ENCODE measurements at places on chromosomes 12 and 14.
A peak's percentile ranks its signal among the peaks of the same experiment; 100 is the strongest.

DNA sequence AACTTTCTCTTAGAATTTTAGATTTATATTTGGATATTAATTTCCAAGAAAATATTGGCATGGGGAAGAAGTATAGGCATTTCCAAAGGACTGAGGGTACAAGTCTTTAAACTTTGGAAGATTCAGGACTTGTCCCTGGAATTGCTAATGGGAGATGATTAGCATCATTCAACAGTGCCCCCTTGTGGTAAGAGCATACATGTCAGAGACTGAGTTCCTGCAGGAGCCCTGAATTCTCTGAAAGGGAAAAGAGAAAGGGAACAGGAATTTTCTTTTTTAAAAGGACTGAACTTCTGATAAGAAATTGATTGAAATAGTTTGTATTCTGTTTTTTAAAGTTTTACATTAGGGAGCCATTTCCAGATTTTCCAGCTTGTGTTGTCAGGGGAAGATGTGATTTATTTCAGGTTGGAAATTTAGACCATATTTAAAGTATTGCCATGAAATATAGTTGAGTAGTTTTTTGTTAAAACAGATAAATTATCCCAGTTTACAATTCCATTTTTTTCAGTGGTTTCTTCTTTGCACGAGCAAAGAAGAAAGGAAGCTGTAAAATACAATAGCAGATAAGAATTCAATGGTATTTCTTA is 44.0 kb upstream of the REP15 start:
- DNase-seq: peak; percentile 18

- DNase-seq: no peak
Observed at GRCh38 chr12:68236421-68237059, 10.9 kb upstream of the IL26 start.

DNA sequence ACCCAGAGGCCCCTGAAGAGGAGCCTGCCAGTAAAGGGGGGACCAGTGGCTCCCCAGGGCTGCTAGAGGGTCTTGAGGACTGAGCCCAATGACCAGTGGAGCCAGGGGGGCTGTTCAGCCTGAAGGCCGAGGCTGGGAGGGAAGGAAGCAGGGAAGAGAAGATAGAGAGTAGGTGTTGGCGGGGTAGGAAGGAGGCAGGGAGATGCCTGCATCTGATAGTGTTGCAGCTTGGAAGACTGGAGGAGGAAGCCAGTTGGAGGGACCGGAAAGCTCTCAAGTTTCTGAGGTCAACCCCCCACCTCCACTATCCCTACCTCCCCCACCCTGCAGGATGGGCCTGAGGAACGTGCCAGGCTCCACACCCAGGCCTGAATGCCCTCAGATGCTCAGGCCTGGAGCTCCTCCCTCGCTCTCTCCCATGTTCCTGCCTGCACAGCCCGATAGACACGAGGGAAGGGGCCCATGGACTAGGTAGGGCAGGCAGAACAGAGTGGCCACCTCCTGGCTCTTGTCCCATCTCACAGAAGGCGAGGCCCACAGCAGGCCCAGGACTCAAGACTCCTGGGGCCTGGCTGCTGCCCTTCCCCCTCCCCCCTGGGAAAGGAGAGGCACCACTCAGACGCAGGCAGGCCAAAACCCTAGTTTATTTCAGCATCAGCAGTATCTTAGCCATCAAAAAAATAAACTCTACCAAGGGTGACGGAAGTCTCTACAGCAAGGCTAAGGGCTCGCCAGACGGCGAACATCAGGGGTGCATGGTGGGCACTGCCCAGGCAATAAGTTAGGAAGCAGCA is 3.4 kb downstream of the CKB start:
- no peak for DNase-seq

DNA sequence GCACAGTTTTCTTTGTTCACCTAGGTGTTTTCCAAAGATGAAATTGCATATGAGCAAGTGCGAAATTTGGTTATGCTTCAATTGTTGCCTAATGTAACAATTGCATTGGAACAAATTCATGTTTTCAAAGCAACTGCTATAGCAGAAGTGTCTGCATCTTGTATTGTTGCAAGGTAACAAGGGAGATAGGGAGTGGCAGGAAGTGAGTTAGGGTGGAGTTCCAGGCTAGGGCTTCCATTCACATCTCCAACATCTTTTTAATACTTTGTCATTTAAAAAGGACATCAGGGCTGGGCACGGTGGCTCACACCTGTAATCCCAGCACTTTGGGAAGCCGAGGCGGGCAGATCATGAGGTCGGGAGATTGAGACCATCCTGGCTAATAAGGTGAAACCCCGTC is 312.3 kb upstream of the E2F7 start:
- DNase-seq: no peak

- no peak for DNase-seq
Observed at GRCh38 chr12:115636546-115636945, 640.9 kb downstream of the MED13L start.

DNA sequence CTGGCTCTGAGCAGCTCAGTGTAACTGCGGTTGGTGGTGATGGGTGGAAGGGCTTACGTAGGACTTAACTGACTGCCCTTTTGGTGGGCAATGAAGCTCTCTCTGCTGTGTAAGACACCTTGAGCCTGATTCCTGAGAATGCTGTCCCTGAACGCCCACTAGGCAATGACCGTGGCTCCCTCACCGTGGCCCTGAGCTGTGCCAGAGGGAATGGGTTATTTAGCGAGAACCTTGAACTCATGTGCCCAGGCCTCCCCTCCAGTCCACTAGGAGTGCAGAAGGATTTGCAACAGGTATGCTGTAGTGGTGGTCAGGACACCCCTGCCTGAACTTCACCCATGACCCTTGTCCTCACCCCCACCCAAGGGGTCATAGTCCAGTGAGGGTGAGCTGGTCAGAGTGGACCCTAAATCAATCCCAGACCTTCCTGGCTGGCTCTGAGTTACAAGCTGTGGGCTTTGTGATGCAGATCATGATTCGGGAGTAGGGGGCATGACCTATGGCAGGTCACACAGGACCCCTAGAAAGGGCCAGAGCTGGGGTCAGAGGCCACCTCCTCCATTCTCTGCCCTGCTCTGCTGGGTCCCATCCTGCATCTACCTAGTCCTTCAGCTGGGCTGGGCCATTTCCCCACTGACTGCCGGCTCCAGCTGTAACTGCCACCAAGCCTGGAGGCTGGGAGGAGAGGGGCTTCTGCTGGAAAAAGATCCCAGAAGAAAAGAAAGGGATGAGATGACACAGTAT is 14.5 kb upstream of the ANKRD33 start:
- no peak for DNase-seq

DNA sequence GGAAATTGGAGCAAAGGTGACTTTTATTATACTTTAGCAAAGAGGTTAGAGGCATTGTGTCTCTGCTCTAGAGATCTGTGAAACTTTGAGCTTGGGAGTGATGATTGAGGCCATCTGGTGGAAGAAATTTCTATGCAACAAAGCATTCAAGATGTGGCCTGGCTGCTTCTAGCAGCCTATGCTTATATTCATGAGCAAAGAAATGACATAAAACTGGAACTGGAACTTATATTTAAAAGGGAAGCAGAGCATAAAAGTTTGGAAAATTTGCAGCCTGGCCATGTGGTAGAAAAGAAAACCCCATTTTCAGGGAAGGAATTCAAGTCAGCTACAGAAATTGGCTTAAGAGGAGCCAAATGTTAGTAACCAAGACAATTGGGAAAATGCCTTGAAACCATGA is 70.4 kb downstream of the SDR9C7 start:
- DNase-seq: no peak

DNA sequence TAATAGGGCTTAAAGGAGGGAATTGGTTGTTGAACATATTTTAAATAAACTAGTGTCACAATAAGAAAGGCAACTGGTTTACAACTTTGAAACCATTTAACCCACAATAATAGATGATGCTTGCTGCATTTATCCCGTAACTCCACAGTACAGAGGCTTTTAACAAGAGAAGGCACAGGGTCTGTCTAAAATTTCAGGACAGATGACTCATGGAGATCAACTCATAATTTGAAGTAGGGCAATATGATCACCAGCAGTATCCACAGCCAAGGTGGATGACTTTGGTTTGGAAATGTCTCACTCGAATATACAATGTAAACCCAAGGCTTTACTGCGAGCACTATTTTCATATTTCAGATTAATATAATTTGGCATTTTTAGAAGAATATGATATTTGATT is 340.2 kb downstream of the LRIG3 start:
- no peak for DNase-seq

- DNase-seq: no peak
Observed at GRCh38 chr14:28671425-28671824, 95.2 kb upstream of the FOXG1 start.

DNA sequence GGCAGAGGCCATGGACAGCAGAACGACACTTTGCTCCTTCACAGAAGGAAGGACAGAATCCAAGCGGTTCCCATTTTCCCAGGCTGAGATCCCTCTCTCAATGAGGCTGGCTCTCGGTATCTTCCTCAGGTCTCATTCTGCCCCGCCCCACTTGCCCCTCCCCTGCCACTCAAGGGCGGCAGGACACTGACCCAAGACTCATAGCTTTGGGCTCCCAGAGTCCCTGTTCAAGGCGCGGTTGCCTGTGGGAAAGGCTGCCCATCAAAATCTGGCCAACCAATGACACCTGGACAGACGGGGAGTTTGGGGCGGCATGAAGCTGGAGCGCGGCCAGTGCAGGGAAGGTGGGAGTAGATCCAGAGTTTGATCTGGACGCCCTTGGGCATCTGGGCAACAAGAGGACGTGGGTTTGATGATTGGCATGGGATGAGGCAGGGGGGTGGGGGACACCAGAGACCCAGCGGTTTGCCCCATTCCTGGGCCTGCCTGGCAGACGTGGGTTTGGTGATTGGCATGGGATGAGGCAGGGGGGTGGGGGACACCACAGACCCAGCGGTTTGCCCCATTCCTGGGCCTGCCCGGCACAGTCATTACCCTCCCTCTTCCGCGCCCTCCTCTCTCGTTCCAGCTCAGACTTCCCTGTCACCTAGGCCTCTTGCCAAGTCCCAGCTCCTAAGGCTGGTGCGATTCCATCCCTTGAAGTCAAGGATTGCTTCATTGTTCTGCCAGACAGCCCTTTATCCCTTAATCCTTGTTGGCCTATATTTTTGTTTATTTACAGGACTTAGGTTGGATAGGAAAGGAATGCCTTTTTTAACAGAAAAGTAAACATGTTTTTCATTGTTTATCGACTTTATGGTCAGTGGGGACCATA is 92.1 kb downstream of the NINJ2 start:
- no peak for DNase-seq

- DNase-seq: no peak
Observed at GRCh38 chr12:102955926-102956737, 1.3 kb upstream of the ASCL1 start.

GRCh38 chr12:2813214-2814185 is 1.0 kb downstream of the ITFG2 start:
- no peak for DNase-seq

GRCh38 chr12:57276935-57277563 is 26.1 kb upstream of the STAC3 start:
- DNase-seq: no peak

GRCh38 chr14:93337143-93337753 is 4.4 kb upstream of the BTBD7 start:
- DNase-seq: no peak

- no peak for DNase-seq
Observed at GRCh38 chr12:124979568-124979967, 9.4 kb downstream of the DHX37 start.

- DNase-seq: no peak
Observed at GRCh38 chr12:79085106-79085682, 220.6 kb downstream of the SYT1 start.

Data from stimulated activated CD4-positive, alpha-beta T cell treated with anti-CD3 and anti-CD28 coated beads, Interleukin-1b, Interleukin-23, amount 100 ng/mL, for 1 hour (primary cell).